Stimulated activated CD4-positive, alpha-beta T cell treated with anti-CD3 and anti-CD28 coated beads, TNF-alpha, amount 100 ng/mL, for 1 hour (primary cell): ENCODE measurements at places on chromosomes 13 and 19.

DNA sequence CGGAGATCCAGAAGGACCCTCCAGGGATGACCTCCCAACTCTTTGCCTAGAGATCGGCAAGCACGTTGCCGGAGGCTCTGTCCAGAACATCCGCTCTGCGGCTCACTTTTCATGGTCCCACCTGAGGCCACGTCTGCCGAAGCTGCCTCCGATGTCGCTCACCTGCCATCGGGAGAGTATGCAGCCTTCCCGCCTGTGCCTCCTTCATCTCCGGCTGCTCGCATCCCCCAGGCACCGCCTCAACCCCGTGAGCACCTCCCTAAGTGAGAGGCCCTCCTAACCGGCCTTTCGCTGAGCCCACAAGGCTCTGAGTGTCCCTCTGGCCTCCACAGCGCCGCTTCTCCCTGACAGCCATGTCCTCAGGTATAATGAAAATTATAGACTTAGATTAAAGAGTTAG, 275.1 kb downstream of the EFNB2 start:
- no peak for DNase-seq

DNA sequence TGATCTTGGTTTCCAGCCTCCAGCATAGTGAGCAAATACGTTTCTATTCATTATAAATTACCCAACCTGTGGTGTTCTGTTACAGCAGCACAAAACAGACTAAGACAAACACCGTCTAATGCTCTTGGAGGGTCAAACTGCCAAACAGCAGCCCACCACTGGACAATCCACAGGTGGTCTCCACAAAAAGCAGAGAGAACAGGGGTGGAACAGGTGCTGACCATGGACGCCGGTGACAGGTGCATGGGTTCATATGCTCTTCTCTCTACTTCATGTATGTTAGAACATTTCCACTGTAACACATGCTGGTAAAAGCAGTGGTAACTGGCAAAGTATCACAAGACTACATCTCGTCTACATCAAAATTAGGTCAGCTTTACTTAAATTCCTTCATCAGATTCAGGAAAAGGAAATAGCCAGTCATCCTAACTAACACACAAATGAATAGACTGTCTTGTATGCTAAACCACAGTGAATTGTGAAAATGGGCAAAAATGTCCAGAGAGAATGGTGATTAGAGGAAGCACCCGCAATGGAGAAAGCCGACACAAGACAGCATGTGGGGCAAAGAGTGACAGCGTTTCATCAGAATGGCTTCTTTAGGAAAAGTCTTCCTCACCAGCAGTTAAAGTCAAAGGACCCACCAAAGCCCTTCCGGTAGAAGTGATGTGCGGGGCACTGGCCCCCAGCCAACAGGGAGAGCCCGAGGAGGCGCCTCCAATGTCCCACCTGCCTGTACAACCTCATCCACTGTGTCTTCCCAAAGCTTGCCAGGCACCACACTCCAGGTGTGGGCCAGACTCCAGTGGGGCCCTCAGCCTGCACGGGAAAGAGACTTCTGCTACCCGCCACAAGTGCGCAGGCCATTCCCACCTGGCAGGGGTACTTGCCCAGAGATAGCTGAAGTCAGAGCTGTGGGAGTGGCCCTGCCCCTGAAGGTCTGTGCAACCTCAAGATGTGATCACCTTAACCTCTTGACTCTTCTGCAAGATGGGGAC, 6.5 kb downstream of the CARS2 start:
- no peak for DNase-seq

DNA sequence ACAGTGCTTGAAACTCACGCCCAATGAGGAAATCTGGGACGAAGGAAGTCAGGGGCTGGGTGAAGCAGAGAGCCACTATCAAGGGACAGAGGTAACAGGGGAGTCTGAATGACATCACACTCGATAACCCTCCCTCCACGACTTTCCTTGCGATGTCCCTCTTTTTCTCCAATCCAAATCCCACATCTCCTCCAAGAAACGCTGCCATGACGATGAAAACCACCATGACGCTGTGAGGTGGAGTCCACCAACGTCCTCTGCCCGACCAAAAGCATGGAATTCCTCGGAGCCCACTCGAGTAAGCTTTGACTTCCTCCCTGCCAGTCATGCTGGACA, 967 bp downstream of the REXO1 start:
- DNase-seq, result no peak

DNA sequence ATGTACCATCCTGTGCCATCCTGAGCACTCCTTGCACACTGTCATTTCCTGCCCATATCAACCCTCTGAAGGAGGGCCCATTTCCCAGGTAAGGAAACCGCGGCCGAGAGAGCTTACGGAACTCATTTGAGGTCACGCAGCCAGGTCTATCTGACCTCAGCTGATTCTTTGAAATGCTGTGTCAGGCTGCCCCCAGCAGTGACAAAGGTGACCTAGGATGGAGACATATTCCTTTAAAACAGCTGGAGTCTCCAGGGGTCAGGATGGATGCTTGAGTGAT, 42.2 kb upstream of the VSTM2B start:
- DNase-seq, result no peak

DNA sequence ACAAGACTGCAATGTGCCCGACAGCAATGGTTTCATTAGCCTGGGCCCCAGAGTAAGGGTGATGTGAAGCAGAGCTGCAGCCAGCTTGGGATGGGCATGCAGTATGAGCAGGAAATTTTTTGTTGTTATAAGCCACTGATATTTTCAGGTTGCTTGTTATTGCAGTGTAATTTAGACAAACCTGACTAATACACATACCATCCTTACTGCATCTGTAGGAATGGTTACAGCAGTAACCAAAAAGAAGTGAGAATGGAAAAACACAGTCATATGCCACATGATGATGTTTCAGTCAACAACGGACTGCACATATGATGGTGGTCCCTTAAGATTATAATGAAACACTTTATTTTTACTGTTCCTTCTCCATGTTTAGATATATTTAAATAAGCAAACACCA, 8.6 kb upstream of the POMP start:
- no peak for DNase-seq

DNA sequence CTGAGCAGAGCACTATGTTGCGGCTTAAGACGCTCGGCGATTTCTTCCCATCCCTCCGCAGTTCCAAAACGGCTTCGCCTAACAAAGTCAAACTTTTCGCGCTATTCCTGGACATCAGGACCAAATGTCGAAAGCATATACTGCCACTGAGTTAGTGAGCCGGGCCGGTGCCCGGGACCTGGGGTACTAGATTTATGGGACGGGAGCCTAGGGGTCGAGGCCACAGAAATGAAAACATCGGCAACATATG, 699 bp downstream of the RCBTB2 start:
- DNase-seq, result no peak

DNA sequence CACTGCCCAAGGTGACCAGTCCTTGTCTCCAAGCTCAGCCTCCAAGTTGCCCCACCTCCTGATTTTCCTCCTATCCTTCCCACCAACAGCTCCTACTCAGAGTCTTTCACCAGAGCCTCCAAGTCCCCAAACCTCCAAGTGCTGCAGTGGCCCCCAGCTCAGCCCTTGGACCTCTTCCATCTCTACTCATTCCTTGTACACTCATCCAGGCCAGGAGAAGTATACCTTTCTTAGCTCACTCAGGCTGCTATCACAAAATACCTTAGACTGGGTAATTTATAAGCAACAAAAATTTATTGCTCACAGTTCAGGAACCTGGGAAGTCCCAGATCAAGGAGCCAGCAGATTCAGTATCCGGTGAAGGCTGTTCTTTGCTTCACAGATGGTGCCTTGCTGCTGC, 11.3 kb downstream of the ATP7B start:
- DNase-seq, result no peak

GRCh38 chr13:32822771-32823170, 193.5 kb upstream of the KL start:
- DNase-seq, result no peak

- no peak for DNase-seq
Observed at GRCh38 chr13:71274923-71275608, 591.9 kb downstream of the DACH1 start.

DNA sequence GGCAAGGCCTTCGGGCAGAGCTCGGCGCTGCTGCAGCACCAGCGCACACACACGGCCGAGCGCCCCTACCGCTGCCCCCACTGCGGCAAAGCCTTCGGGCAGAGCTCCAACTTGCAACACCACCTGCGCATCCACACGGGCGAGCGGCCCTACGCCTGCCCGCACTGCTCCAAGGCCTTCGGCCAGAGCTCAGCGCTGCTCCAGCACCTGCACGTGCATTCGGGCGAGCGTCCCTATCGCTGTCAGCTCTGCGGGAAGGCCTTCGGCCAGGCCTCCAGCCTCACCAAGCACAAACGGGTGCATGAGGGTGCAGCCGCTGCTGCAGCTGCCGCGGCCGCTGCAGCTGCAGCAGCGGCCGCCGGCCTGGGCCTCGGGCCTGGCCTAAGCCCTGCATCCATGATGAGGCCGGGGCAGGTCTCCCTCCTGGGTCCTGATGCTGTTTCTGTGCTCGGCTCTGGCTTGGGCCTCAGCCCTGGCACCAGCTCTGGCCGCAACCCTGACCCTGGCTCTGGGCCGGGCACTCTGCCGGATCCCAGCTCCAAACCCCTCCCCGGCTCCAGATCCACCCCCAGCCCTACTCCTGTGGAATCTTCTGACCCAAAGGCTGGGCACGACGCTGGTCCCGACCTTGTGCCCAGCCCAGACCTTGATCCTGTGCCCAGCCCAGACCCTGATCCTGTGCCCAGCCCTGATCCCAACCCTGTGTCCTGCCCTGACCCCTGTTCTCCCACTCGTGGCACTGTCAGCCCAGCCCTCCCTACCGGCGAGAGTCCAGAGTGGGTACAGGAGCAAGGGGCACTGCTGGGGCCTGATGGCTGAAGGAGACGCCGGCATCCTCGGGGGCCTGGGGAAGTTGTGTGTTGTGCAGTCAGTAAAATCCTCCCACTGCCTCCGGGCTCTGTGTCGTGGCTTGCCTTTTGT, 2.0 kb upstream of the MCOLN1 start:
- DNase-seq, result no peak

GRCh38 chr13:21235174-21235573, 58.7 kb downstream of the MRPL57 start:
- DNase-seq, result no peak

DNA sequence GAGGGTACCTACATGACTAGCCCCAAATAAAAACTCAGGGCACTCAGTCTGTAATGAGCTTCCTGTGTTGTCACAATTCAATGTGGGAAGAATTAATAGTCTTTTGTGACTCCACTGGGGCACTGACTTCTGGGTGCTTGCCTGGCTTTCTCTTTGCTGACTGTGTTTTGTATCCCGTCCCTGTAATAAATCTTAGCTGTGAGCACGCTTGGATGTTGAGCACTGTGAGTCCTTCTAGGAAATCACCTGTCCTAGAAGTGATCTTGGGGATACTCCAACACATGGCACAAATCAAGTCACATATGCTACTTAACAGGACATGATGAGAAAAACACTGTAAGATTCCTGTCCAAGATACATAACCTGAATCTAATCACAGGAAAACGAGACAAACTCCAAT, 83.0 kb downstream of the USP12 start:
- no peak for DNase-seq

- no peak for DNase-seq
Observed at GRCh38 chr13:24074678-24075077, 85.8 kb upstream of the SPATA13 start.

- DNase-seq, result no peak
Observed at GRCh38 chr13:59743195-59743594, 420.5 kb downstream of the DIAPH3 start.

DNA sequence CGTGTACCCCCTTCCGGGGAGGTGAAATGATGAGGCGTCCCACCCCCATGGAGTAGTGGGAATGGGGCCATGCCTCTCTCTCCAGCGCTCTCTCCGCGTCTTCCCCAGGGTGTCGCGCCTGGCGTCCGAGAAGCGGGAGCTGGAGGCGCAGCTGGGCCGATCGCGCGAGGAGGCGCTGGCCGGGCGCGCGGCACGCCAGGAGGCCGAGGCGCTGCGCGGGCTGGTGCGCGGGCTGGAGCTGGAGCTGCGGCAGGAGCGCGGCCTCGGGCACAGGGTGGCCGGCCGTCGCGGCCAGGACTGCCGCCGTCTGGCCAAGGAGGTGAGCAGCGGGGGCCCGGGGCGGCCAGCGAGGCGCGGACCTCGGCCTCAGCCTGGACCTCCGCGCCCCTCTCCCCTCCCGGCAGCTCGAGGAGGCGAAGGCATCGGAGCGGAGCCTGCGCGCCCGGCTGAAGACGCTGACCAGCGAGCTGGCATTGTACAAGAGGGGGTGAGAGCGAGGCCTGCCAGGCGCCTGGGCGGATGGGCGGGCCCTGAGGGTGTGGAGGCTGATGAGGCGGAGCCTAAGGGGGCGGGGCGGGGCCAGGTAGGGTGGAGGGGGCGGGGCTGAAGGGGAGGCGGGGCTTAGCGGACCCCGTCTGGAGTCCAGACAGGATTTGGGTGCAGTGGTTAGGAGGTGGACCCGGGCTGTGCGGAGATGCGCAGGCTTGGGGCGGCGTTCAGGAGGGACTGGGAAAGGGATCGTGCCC, 7.7 kb downstream of the PGLYRP1 start:
- DNase-seq, result peak; percentile 40

DNA sequence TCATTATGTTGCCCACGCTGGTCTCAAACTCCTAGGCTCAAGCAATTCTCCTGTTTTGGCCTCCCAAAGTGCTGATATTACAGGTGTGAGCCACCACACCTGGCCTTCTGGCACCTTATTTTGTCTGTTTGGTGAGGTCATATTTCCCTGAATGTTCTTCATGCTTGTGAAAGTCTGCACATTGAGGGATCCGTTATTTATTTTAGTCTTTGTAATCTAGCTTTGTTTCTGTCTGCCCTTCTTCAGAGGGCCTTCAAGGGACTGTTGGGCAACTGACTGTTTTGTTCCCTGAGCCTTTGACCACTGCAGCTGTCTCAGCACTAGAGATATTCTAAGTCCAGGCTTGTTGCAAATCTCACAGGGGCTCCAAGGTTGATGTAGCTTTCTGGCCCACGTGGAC, 110.5 kb upstream of the RFC3 start:
- no peak for DNase-seq

GRCh38 chr13:77390391-77390790, 63.5 kb upstream of the MYCBP2 start:
- no peak for DNase-seq

DNA sequence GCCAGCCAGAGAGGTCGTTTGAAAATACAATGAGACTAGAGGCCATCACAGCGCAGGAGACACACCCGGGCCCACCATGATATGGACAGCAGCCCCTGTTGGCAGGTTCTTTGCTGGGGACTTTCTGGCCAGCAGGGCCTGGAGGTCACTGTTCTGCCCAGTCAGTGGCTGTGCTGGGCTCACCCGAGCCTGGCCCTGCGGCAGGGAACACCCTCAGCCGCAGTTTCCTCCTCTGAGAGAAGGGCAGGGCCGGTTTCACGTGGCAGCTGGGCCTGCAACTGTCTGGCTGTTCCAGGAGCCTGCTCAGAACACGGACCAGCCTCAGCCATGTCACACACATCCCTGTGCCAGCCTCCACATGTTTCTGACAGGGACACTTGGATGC, 39.4 kb downstream of the ADPRHL1 start:
- no peak for DNase-seq

- DNase-seq, result no peak
Observed at GRCh38 chr19:16077984-16078758, 1.9 kb downstream of the TPM4 start.

GRCh38 chr13:44249431-44249836, 124.2 kb upstream of the SERP2 start:
- no peak for DNase-seq

GRCh38 chr13:37094840-37095239, 10.6 kb downstream of the CSNK1A1L start:
- no peak for DNase-seq
